Stomach (tissue), 19 donors: ENCODE measurements at places on chromosomes 11 and 22. TPM values are rescaled to one million over a fixed set of nuclear protein-coding genes. Genes with fewer than 3 reads are reported as not detected.

DNA sequence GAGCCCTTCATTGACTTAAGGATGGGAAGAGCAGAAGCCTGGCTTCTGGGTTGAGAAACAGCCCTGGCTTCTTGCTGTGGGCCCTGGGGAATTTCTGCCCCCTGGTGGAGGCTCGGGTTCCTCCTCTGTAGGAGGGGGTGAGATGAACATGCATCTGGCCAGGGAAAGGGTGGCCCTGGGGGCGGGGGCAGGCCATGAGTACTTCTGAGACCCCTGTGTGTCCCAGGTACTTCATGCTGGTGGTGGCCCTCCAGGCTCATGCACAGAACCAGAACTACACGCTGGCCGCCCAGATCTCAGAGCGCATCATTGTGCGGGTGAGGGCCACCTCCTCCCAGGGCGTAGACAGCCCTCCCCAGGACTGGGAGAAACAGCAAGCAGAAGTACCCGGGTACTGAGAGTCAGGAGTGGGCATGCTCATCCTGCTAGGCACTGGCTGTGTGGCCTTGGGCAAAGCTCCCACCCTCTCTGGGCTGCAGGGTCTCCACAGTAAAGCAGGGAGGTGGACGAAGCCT is 15.8 kb downstream of the TMEM258 start:
- H3K27me3 ChIP-seq: no peaks in the 10 kb centered on the region
- no peak overlapping the region for H3K4me3 ChIP-seq
- peak overlapping the region; percentile 57 for H3K27ac ChIP-seq
- peaks cover 70% of the 10 kb centered on the region for H3K36me3 ChIP-seq
- peak; percentile 76 for DNase-seq

DNA sequence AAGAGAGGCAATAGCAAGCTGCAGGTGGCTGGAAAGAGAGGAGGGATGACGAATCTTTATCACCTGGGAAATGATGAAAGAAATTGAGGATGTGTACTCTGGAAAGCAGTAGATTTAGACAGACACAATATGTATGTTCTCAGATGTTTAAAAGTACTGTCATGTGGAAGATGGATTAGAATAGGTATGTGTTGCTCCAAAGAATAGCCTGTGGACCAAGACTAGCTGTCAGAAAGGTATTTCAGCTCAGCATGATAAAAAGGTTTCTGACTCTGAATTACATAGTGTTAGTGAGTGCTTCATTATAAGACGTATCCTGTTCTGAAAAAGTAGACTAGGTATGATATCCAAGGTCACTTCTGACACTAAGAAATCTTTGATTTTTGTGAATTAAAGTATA is 322.4 kb downstream of the CNTN5 start:
- no peak overlapping the region for H3K4me3 ChIP-seq
- no peaks in the 10 kb centered on the region for H3K27me3 ChIP-seq
- H3K4me1 ChIP-seq: no peaks in the 10 kb centered on the region
- DNase-seq: no peak
- H3K27ac ChIP-seq: no peak overlapping the region

DNA sequence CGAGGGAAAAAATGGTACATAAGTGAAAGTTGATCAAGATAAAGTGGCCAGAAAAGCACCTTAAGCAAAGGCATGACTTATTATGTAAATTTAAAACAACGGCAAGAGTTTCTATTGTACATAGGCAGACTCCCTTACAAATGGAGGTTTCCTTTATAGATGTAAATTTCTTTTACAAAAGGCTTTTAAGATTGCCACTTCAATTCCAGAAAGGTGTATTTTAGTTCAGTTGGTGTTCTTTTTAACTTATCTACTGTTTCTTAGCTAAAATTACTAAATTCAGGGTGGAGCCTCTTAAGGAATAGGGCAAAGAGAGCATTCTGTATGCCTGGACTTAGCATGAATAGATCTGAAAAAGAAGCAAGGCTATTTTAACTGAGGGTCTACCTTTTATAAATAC is 24.9 kb upstream of the GNAZ start:
- H3K27me3 ChIP-seq: no peaks in the 10 kb centered on the region
- H3K27ac ChIP-seq: no peak overlapping the region
- DNase-seq: no peak
- no peaks in the 10 kb centered on the region for H3K36me3 ChIP-seq

DNA sequence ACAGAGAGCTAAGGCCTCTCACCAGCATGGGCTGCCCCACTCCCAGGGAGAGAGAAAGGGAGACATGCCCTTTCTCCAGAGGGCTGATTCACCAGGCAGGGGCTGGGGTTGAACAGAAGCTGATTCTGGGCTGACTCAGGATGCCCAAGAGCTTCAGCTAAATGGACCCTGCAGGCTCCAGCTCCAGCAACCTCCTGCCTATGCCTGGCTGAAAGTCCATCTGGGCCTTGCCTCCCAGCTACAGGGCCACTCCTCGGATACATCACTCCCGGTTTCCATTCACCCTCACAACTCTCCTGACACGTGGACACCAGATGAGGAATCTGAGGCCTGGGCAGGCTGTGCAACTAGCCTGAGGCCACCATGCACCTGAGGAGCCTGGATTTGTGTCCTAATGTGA is 215.5 kb downstream of the BUD13 start:
- no peak for DNase-seq
- H3K4me1 ChIP-seq: no peaks in the 10 kb centered on the region
- no peaks in the 10 kb centered on the region for H3K27me3 ChIP-seq
- H3K4me3 ChIP-seq: no peak overlapping the region
- H3K27ac ChIP-seq: no peak overlapping the region

- no peaks in the 10 kb centered on the region for H3K4me1 ChIP-seq
- H3K27me3 ChIP-seq: no peaks in the 10 kb centered on the region
- H3K4me3 ChIP-seq: no peak overlapping the region
These were observed 47.7 kb downstream of the SLC35F2 start for GRCh38 chr11:107810875-107811274.

- H3K27ac ChIP-seq: no peak overlapping the region
- DNase-seq: no peak
- no peak overlapping the region for H3K4me3 ChIP-seq
- peaks cover 32% of the 10 kb centered on the region for H3K4me1 ChIP-seq
These were observed 2.8 kb upstream of the FREY1 start for GRCh38 chr11:45909594-45910475.

DNA sequence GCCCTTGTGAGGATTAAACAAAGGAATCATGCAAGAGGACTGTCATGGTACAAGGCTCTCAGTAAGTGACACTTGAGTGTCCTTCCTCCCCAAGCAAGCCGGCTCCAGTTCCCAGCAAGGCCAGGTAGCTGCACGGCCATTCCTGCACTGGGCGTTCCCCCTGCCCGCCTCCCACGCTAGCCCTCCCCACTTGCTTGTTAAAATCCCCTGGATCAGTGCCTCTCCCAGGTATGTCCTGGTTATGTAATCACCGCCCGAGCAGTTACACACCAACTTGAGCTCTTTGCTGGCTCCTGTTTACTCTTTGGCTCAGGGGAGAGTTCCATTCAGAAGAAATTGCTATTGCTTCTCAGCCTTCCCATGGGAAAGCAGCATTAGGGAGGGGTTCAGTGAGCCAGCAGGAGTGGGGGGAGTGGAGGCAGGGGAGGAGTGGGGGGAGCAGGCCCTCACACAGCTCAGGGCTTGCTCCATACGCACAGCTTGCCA is 19.4 kb upstream of the MYEOV start:
- H3K36me3 ChIP-seq: no peaks in the 10 kb centered on the region
- no peak overlapping the region for H3K4me3 ChIP-seq
- H3K4me1 ChIP-seq: peaks cover 19% of the 10 kb centered on the region
- H3K27me3 ChIP-seq: no peaks in the 10 kb centered on the region

DNA sequence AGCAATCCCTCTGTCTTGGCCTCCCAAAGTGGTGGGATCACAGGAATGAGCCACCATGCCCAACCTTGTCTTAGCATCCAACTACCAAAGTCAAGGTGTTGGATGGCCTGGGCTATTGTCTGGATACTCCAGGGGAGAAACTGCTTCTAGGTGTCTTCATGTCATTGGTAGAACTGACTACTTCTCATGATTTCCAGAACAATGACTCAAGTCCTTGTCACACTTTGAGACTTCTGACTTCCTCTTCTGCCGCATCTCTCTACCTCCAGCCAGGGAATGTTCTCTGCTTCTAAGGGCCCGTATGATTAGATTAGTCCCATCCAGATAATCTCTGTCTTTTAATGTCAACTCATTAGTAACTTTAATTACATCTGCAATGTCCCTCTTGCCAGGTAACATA is 30.6 kb downstream of the APOL6 start:
- no peak overlapping the region for H3K27ac ChIP-seq
- H3K27me3 ChIP-seq: no peaks in the 10 kb centered on the region
- H3K36me3 ChIP-seq: no peaks in the 10 kb centered on the region

- H3K27me3 ChIP-seq: no peaks in the 10 kb centered on the region
- H3K4me1 ChIP-seq: no peaks in the 10 kb centered on the region
- no peak overlapping the region for H3K4me3 ChIP-seq
- H3K36me3 ChIP-seq: no peaks in the 10 kb centered on the region
- DNase-seq: no peak
- no peak overlapping the region for H3K27ac ChIP-seq
These were observed 161.6 kb downstream of the NAV2 start for GRCh38 chr11:19874266-19874665.

- DNase-seq: no peak
- H3K27ac ChIP-seq: no peak overlapping the region
- peaks cover 11% of the 10 kb centered on the region for H3K27me3 ChIP-seq
- H3K4me3 ChIP-seq: no peak overlapping the region
These were observed 12.8 kb downstream of the SLC37A2 start for GRCh38 chr11:125075900-125076317.

- no peaks in the 10 kb centered on the region for H3K27me3 ChIP-seq
- H3K36me3 ChIP-seq: no peaks in the 10 kb centered on the region
- no peak overlapping the region for H3K27ac ChIP-seq
- no peak overlapping the region for H3K4me3 ChIP-seq
These were observed 855.9 kb downstream of the TBC1D22A start for GRCh38 chr22:47618180-47619010.

DNA sequence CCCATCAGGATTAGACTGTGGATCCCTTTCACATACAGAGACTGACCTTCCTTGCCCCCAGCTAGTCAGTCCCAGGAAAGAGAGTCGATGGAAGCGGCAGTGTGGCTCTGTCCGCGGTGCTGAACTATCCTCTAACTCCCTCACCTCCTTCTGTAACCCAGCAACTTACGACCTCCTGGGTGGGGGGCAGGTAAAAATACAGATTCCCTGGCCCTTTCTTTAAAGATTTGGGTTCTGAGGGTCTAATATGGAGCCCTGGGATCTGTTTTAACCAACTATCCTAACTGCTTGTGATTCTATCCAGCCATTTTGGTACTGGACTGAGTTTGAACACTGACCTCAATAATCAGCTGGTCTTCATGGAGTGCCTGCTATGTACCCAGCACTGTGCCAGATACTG is 23.2 kb downstream of the MFNG start:
- no peak for DNase-seq
- H3K36me3 ChIP-seq: peaks cover 6% of the 10 kb centered on the region
- no peaks in the 10 kb centered on the region for H3K27me3 ChIP-seq
- peaks cover 5% of the 10 kb centered on the region for H3K4me1 ChIP-seq

The SCGB1C1 gene
- not detected for polyA plus RNA-seq
